CD4-positive, alpha-beta T cell (primary cell): ENCODE measurements at places on chromosomes 11 and 22.
A peak's percentile ranks its signal among the peaks of the same experiment; 100 is the strongest.

DNA sequence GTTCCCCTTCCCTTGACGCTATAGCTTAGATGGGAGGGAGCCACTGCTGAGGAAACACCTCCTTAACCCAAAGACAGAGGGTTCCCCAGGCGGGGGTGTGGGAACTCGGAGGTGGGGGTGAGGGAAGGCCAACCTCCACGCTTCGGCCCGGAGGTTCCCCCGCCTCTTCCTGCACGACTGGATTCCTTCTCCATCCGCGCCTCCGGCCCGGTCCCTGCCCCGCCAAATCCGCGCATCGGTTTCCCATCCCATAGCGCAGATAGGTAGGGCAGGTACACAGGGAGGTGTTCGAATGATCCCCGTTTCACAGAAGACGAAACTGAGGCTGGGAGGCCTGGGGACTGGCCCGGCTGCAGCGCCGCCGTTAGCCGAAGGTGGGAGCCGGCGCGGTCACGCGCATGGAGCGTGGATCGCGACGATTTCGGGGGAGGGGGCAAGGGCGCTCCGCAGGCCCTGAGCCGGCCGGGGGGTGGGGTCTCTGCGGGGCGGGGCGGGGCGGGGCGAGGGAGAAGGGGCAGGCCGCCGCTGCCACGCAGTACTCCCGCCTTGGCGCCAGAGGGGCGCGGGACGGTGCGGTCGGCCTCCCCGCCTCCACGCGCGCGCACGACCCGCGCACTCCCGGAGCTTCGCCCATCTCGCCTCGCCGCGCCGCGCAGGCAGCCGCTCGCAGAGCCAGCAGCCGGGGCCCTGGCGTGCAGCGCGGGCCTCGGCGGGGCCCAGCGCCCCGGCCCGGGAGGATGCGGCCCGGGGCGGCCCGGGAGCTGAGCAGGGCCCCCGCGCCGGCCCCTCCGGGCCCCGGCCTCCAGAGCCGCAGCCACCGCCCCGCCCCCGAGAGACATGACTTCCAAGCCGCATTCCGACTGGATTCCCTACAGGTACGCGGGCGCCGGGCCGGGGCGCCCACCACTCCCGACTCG, at the start of gene TUB:
Gene TUB (plus strand): TSS at position 538 of the 917 bp plus-strand sequence. CDS start 300 bp downstream, at position 838.
- DNase-seq = peak; percentile 39

DNA sequence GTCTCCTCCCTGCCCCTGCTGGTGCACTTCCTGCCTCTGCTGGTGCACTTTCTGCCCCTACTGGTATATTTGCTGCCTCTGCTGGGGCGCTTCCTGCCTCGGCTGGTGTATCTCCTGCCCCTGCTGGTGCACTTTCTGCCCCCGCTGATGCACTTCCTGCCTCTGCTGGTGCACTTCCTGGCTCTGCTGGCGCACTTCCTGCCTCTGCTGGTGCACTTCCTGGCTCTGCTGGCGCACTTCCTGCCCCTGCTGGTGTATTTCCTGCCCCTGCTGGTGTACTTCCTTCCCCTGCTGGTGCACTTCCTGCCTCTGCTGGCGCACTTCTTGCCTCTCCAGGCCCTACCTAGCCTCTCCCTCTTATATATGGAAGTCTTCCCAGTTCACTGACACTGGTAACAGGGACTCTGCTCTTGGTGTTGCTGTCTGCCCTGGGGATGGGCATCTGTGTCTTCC, 10.1 kb downstream of the MTFP1 start:
- DNase-seq = peak; percentile 74

- no peak for DNase-seq
Observed at GRCh38 chr11:112963368-112963955, 2.2 kb downstream of the NCAM1 start.

DNA sequence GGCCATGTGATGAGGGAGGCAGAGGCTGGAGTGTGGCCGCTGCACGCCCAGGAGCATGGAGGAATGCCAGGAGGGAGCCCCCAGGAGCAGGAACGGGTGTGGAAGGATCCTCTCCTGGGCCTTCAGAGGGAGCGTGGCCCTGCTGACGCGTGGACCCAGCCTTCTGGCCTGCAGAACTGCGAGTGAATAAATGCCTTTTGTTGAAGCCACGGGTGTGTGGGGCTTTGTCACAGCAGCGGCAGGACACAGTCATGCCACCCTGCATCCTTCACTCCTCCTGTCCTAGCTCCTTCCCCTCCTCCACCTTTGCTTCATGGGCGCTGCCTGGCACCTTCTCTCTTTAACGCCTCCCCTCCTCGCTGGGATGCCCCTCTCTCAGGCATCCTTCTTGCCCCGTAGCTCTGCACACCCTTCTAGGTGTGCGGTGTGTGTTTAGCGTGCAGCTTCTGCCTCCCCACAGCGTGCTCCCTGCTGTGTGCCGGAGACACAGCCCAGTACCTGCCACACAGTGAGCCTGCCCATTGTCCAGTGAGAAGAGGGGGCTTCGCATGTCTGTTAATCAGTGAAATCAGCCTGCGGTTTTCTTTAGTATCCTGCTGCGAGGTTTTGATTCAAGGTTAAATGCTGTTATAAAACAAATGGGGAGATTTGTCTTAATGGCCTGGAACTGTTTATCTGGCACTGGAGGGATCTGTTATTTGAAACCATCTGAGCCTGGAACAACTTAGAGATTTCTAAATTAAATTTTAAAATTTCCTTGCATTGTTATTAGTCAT, 459.6 kb downstream of the TBC1D22A start:
- DNase-seq = no peak

DNA sequence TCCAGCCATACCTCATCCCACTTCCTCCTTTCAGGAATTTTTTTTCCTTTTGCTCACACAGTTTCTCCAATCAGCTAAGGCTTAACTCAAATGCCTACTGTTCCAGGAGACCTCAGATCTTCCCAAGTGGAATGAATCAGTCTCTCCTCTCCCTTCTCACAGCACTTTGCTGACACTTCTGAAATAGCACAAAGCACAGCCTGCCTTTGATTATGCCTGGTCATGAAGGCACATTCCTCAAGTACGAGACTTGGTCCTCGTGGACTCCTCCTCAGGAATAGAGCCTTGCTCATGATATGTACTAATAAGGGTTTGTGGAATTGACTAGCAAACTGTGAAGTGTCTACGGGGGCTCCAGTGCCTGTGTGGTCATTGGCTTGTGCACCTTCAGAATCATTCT, 176.7 kb upstream of the TENM4 start:
- DNase-seq = no peak

DNA sequence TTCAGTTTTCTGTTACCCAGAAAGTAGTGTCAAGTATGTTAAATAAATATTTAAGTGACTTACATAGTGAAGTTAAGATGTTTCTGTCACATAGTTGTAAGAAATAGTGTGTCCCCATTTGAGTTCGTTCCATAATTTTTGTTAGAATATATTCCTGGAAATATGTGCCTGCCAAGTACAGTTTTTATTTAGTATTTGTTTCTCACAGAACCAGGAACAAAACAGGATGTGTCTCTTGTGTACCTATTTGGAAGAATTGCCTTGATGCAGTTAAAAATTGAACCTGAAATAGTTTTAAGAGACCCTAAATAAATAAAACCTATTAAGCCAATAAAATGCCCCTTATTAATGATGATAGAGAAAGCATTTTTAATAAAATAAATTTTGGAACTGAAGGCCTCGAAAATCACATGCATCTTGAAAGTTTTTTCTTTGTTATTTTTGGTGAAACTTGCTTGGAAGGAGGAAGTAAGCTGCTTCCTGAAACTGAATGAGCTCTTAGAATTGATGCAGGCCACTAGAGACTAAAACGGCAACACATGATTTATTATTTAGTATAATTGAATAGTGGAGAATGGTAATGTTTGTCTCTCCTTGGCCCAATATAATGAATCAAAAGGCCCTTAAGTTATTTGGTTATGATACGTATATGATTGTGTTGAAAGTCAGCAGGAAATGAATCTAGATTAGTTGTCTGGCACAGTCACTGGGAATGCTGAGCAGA, 55.9 kb downstream of the SWAP70 start:
- DNase-seq = no peak

GRCh38 chr11:124867700-124868099, 2.5 kb downstream of the ROBO3 start:
- DNase-seq = no peak

DNA sequence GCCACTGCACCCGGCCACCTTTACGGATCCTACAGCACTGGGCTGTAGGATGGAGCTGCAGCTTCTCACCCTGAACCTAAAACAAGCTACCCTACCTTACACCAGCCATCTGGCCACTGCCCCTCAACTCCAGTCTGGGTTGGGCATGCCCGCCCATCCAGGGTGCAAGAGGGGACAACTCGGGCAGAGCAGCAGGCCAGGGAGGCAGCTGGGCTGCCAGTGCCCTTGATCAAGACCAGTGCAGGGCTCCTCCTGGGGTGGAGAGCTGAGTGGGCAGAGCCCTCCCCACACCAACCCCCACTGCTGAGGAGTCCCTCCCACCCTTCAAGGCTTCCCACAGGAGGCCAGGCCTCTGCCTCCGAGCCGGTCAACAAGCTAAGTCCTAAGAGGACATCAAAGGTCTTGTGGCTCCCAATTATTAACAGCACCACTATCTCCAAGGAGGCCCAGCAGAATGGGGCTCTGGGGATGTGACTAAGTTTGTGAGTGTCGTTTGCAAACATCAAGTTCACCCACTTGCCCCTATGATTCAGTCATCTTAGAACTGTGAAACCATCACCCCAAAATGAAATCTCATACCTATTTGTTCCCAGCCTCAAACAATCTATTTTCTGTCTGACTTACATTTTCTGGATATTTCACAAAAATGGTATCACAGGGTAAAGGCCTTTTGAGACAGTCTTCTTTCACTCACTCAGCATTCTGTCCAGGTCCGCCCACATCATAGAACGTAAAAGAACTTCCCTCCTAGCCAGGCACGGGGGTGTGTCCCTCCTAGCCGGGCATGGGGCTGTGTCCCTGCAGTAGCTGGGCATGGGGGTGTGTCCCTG, 11.0 kb downstream of the GATD1 start:
- DNase-seq = no peak

GRCh38 chr11:94402355-94402754, 1.1 kb upstream of the GPR83 start:
- DNase-seq = no peak

- no peak for DNase-seq
Observed at GRCh38 chr22:41619979-41620588, 759 bp downstream of the DESI1 start.

GRCh38 chr11:108286370-108286769, 63.5 kb downstream of the ATM start:
- DNase-seq = peak; percentile 16

DNA sequence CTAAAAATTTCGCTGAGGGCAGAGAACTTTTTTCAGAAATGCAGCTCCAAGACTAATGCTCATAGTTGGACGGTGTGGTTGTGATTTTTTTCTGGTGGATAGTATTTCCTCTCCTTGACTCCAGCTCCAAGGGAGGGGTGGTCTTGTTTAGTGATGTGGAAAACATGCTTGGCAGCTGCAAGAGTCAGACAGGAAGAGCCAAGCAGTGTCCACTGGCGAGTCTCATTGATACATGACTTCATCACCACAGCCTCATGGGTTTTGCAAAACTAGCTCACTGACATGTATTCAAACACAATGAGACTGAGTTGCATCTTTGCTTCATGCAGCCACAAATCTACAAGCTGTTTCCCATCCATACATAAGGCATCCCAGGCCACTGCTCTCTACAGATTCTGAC, 7.3 kb upstream of the KCNJ1 start:
- DNase-seq = no peak

DNA sequence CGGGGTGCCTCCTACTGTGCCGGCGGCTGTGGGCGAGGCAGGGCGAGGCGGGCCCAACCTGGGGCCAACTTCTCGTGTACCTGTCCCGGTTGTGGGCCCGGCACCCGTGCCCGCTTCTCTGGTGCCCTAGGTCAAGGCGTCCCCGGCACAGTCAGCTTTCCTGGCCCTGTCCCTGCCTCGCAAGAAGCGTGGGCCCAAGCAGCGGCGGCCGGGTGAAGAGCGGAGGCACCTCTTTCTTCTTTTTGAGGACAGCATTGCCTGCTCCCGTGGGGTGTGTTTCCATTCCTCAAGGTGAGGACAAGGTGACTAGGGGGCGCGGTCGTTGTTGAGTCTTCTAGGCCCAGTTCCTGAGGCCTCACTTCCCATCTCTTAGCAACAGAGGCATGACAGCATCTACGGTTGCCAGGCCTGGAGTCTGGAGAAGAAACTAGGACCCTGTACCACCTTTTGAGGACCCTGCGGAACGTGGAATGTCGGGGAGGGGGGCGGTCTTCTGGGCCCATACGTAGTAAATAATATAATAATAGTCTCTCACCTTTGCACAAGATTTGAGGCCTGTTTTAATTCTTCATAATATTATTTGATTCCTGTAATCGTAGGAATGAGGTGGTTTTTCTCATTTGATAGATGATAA, 418 bp downstream of the ACO2 start:
- DNase-seq = no peak
